CD4-positive, alpha-beta T cell treated with Interleukin-2 at 100 ng/mL for 4 hours (primary cell): ENCODE measurements at places on chromosomes 1 and 21.

DNA sequence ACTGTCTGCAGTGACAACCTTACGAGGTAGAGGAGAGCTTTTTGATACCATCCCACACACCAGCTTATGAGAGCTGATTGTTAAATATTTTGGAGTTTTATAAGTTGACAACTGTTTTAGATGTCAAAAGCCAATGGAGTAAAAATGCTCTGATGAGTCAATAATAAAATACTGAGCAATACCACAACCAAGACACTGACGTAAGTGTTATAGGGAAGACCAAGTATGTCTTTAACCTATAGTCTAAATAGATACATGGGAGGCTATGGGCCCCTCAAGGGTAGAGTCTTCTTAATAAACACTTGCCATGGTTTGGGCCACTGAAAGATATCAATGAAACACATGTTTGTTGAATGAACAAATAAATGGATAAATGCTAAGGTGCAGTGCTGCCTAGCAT, 49.2 kb downstream of the DUSP10 start:
- no peak for DNase-seq

DNA sequence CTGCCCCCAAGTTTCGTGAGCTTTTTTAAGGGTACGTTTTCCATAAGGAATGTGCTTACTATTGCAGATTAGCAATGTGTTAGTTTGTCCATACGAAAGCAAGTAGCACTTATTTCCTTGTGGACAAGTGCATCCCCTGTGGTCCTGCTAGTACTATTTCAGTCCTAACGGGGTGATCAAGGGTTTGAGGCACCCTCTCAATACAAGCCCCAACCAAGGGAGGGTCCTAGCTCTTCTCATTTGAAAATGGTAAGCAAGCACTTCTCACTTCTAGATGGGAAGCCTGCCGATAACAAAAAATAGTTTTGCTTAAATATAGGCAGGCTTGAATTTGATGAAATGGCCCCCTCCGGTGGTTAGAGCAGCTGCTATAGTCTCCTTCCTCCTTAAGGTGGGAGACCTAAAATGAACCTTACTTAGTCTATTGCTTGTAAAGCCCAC, 64.0 kb upstream of the HMCN1 start:
- peak; percentile 74 for DNase-seq

- DNase-seq = no peak
Measured at GRCh38 chr1:214164173-214164572, 116.8 kb upstream of the SMYD2 start.

DNA sequence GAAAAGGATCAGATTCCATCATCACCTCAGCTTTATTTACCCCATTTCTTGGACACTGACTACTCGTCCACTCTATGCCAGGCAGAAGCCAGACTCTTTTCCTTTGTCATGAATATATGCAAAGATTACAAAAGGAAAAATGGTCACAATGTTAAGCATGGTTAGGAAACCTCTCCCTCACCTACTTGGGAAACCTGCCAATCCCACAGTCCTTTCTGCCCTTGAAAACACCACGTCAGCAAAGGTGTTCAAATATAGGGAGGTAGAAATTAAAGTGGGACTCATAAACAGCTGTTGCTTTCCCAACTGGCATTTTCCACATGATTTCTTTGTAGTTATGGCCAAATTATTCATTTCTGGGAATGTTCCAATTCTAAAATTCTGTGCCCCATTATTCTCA, 16.2 kb upstream of the ATP13A2 start:
- DNase-seq = no peak

- no peak for DNase-seq
Measured at GRCh38 chr1:236455243-236455642, 61.2 kb downstream of the EDARADD start.

DNA sequence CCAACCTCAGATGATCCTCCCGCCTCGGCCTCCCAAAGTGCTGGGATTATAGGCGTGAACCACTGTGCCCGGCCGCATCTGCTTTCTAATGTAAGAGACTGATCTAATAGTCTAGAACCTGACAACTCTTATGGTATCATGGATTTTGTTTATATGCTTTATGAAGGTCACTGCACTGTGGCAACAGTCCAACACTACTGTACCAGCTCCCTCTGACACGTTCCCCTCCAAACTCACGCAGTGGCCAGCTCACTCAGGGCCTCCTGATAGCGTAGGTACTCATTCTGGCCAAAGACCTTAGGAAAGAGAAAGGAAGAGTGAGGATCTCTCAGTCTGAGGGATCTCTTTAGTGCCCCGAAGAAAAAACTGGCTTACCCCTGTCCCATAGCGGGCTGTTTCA, 6.0 kb upstream of the CFAP141 start:
- no peak for DNase-seq

DNA sequence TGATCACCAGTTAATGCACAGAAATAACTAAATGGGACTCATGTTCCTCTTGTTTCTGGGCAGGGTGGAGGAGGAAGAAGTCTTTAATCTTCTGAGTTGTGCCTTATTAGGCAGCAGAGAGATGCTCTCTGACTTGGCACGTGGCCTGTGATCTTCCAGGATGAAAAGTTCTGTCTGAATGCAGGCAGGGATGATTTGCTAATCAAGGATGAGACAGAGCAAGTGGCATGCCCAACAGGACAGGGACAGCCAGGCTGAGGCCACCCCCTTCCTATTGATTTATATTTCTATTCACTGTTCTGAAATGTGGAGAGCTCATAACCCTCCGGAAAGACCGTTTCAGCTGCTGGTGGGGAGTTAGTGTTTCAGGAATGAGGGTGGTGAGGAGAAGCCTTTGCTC, 477.8 kb upstream of the CAMK1G start:
- no peak for DNase-seq

GRCh38 chr1:22821027-22821426, 110.4 kb downstream of the EPHB2 start:
- DNase-seq = no peak

DNA sequence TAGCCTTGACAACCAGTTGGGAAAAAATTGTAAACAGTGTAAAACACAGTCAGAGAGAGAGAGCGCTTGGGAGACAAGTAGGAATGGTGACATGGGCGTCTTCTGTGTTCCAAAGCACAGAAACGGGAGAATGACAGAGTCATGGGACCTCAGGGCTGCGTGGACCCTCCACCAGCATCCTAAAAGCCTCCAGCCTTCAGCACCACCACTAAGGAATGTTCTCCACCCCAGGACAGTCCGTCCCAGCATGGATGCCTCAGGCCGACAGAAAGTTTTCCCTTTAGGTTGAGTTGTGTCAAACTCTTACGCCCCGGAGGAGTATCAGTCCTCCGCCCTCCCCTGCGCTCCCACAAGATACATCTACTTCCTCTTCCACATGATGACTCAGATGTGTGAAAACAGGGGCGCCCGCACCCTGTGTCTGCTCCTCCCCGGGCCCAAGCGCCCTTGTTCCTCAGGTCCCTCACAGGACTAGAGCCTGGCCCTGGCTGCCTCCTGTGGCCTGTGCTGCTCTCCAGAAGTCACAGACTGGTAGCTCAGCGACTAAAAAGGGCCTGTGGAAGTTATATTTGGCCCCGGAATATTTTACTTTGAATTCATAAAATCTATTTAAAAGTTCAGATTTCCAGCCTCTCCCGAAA, 63.9 kb upstream of the EFHD2 start:
- DNase-seq = peak; percentile 80

GRCh38 chr1:222275729-222276465, 272.0 kb downstream of the HHIPL2 start:
- DNase-seq = no peak

GRCh38 chr1:17060306-17060749, 6.5 kb upstream of the SDHB start:
- DNase-seq = no peak

DNA sequence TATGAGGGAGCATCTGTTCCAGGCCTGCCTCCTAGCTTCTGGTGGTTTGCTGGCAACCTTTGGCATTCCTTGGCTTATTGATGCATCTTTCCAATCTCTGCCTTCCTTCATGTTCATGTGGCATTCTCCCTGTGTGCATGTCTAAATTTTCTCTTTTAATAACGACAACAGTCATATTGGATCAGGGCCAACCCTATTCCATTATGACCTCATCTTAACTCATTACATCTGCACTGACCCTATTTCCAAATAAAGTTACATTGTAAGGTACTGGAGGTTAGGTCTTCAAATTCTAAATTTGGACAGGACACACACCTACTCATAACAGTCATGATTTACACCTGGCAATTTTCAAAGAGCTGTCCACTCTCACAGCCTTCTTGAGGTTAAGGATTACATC, 117.2 kb upstream of the FGGY start:
- DNase-seq = no peak

GRCh38 chr1:3654549-3655281, 2.4 kb downstream of the TP73 start:
- DNase-seq = no peak

GRCh38 chr1:225299624-225300023, 128.2 kb downstream of the LBR start:
- no peak for DNase-seq

DNA sequence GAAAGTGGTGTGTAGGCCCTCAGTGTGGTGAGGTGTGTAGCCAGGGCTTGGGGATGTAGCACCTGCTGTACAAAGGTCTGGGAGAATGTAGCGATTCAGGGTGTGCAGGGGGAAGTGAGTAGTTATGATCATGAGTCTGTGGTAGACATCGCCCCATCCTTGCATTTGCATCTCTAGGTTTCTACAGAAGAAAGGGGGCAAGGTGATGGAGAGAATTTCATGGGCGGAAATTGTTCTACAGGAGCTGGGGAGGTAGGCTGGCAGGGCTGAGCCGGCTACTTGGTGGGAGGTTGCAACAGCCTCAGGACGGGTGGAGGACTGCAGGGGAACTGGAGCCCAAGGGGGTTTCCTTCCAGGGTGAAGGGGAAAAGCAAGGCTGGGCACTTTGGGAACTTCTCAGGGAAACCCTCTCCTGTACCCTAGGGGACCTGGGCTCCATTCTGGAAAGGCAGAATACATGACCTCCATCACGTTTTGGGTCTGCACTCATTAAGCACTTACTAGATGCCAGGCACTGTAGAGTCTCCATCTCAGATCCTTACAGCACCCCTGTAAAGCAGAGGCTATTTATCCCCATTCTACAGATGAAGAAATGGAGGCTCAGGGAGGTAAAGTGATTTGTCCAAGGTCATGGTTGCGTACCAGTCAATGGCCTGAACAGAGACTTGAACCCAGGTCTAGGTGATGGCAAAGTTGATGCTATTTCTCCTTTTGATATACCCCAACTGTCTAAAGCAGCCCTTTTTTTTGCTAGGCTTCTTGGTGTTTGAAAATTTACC, 14.5 kb upstream of the TNFRSF1B start:
- peak; percentile 19 for DNase-seq

GRCh38 chr1:113941245-113941559, 12.1 kb downstream of the HIPK1 start:
- no peak for DNase-seq

DNA sequence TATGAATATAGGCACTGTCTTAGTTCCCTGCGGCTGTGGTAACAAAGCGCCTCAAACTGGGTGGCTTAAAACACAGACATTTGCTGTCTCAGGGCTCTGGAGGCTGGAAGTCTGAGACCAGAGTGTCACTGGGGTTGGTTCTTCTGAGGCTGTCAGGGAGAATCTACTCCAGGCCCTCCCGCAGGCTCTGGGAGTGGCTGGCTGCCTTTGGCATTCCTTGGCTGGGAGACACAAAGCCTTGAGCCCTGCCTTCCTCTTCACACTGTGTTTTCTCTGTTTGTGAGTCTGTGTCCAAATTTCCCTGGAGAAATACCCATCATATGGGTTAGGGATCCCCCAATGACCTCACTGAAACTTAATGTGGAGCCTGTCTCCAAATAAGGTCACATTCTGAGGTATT, 38.5 kb downstream of the B3GALT5 start:
- no peak for DNase-seq

DNA sequence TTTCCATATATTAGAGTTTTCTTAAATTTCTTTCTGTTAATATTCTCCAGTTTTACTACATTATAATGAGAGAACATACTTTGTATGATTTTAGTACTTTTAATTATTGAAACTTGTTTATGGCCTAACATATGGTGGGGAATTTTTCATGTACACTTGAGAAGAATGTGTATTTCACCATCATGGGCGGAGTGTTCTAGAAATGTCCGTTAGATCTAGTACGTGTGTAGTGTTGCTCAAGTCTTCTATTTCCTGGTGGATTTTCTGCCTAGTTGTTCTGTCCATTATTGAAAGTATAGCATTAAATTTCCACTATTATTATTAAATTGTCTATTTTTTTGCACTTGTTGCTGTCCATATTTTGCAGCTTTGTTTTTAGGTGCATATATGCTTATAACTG, 64.0 kb upstream of the RGS21 start:
- no peak for DNase-seq

GRCh38 chr1:182972829-182973228, 19.9 kb upstream of the SHCBP1L start:
- DNase-seq = no peak

- DNase-seq = no peak
Measured at GRCh38 chr1:36133484-36133883, 8.5 kb upstream of the COL8A2 start.

DNA sequence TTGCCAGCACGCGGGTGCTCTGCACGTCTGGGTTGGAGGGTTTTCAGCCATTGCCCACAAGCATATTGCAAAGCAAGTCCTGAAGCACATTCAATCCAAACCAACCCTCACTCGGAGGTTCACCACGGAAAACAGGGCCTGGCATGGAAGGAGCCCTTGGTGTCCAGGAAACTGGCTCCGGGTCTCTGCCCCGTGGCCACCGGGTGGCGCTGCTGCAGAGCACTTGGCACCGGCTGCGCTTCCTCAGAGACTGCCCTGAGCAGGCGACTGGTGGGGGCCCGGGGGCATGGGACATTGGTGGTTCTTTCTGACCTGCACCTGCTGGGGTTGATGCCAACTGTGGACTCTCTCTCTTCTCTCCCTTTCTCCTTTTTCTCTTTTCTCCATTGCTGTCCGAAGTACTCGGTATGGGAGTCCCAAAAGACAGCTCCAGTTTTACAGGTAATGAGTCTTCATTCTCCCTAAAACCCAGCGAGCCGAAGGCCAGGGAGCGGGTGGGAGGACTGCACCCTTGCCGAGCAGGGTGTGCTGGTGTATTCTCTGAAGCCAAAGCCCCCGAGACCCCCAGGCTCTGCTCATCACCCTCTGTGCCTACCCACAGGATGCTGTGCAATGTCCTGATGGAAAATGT, 4.1 kb upstream of the KCNAB2 start:
- no peak for DNase-seq

- DNase-seq = no peak
Measured at GRCh38 chr1:7584157-7584556, 186.9 kb upstream of the VAMP3 start.

- DNase-seq = no peak
Measured at GRCh38 chr1:192266645-192267044, 50.1 kb upstream of the RGS21 start.

GRCh38 chr1:235113183-235113917, 15.3 kb downstream of the TOMM20 start:
- no peak for DNase-seq

- no peak for DNase-seq
Measured at GRCh38 chr1:204406621-204407020, 5.0 kb downstream of the PPP1R15B start.

GRCh38 chr1:15708486-15709137, 24.5 kb downstream of the PLEKHM2 start:
- DNase-seq = no peak

GRCh38 chr1:1883092-1883873, 7.6 kb downstream of the GNB1 start:
- DNase-seq = no peak
